Astrocyte (in vitro differentiated cells and primary cell): ENCODE measurements at places on chromosomes 3 and 15.

DNA sequence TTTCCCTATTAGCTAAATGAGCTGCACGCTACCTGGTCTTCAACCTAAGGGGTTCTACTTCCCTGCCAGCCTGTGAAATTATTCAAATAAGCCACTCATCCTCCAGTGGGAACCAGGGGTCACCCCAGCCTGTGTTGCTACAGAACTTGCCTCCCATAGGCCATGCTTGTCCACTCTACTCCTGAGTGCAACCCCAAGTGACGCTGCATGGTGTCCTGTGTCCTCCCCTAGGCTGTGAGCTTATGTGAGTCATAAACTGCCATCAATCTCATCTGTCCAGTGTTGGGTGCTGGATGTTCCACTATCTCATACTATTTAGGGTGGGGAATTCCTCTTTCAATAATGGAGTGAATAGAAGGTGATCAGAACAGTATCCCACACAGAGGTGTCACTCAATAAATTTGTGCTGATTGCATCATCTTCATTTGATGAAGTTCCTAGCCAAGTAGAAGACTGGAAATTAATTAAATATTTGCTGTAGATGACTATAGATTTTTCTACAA is 49.8 kb upstream of the SSR3 start:
- peak; percentile 20 for DNase-seq

DNA sequence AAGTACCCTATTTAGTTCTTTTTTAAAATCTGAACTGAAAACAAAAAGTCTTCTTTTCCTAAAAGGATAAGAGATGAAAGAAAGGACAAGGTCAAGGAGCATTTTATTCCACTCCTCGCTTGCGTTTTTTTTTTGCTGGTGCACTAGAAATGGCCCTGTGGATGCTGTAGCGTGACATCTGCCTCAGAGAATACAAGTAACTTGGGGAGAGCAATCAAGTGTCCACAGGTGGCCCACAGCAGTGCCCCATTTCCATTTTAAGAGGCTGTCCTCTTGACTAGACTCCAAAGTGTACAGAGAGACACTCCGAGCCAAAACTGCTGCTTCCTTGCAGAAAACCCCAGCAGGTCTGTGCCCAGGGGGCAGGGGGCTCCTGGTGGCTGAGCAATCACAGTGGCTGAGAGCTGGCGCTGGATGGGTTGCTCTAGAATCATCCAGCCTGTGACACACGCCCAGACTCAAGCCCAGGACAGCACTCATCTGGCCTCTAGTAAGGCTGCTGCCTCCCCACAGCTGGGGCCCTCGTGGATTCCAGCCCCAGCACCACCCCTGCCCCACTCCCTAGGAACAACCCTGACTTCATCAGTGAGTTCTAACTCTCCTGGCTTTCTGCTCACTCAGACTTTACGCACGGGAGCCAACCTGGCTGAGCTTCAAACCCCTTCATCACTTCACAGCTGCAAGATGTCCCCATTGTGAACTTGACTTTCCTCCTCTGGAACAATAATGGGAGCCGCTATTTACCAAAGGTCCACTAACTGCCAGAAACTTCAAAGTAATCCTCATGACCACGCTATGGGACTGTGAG is 71.1 kb upstream of the SPATA12 start:
- DNase-seq = no peak

GRCh38 chr15:31235311-31236183 is 91.1 kb upstream of the KLF13 start:
- DNase-seq = peak; percentile 30

- peak; percentile 90 for DNase-seq
These were observed 25.3 kb downstream of the LPP start for GRCh38 chr3:188179006-188179966.

DNA sequence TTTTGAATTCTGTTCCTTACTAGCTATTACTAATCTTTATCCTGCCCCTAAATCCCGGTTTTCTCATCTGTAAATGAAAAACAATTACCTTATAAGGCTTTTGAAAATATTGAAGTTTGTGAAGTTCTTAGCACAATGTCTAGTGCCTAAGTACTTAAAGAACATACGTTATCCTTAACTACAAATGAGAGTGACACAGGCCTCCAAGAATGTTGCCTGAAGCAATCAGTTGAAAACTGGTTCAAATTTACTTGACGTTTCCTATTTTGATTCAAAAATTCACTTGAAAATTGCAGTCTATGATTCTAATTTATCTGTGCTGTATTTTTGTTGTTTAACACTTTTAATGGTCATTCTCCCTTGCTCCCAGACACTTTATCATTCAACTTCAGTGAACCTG is 3.2 kb downstream of the SENP7 start:
- DNase-seq = no peak

- DNase-seq = no peak
These were observed 7.6 kb upstream of the GMNC start for GRCh38 chr3:190870127-190870526.

GRCh38 chr3:29568355-29568754 is 287.5 kb downstream of the RBMS3 start:
- DNase-seq = no peak

DNA sequence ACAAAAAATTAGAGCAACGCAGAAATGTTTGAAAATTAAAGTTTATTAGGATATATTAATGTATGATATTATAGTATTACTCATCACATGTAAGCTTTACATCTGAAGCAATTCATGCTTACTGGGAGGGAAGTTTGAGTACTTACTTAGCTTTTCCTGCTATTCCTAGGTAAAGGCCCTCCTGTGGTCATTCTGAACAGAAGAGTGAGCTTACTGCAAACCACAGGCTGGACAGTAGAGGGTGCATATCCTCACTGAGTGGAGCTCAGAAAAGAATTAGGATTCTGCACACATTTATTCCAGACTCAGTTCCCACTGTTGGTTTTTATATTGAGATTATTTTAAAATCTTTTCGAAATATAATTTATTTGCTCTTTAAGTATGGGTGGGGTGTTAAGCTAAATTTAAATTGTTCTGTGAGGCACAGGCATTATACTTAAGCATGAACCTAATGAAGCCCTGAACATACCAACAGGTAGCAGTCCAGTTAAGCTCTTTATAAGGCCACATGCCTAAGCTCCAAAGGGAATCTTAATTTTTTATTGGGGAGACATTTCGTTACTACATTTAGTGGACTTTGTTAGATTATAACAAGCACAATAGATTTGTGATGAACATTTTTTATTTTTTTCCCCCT is 10.2 kb downstream of the MRPS22 start:
- DNase-seq = peak; percentile 50

GRCh38 chr3:174540116-174540908 is 318.8 kb upstream of the NAALADL2 start:
- DNase-seq = no peak

DNA sequence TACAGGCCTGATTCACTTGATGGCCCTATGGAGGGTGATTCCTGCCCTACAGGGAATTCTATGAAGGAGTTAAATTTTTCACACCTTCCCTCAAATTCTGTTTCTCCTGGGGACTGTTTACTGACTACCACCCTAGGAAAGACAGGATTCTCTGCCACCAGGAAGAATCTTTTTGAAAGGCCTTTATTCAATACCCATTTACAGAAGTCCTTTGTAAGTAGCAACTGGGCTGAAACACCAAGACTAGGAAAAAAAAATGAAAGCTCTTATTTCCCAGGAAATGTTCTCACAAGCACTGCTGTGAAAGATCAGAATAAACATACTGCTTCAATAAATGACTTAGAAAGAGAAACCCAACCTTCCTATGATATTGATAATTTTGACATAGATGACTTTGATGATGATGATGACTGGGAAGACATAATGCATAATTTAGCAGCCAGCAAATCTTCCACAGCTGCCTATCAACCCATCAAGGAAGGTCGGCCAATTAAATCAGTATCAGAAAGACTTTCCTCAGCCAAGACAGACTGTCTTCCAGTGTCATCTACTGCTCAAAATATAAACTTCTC is 43.6 kb downstream of the BLM start:
- no peak for DNase-seq

GRCh38 chr3:28171962-28172361 is 69.5 kb upstream of the CMC1 start:
- DNase-seq = no peak
